ENCODE measurements at places on chromosomes 3 and 15.

- DNase-seq: no peak
Observed at GRCh38 chr3:98026425-98027084, 8.6 kb downstream of the GABRR3 start.

DNA sequence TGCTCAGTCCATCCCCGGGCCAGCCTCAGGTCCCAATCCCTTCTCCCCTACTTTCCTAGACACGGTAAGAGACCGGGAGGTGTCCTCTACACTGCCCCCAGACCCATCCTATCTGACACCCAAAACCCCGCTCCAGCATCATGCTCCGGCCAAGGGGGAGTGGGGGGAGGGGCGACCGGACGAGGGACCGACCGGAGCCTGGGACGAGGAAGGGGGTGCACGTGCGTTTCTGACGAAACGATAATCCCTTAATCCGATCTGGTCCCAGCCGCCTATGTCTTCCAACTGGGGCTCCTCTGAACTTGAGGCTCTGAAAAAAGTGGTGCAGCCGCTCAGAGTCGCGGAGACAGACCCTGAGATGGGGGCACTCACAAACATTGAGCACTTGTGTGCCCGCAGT lies 494 bp downstream of the CPLX3 start:
- no peak for DNase-seq

- DNase-seq: no peak
Observed at GRCh38 chr3:161349529-161350312, 21.6 kb downstream of the SPTSSB start.

DNA sequence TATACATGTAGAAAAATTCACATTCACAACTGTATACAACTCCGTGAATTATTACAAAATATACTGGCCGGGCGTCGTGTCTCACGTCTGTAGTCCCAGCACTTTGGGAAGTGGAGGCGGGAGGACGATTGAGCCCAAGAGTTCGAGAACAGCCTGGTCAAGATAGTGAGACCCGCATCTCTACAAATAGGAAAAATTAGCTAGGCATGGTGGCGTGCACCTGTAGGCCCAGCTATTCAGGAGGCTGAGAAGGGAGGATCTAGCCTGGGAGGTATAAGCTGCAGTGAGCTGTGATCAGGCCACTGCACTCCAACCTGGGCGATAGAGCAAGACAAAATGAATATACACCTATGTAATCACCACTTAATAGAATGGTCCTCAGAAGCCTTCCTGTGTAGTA lies 1.3 kb downstream of the RAD51 start:
- DNase-seq: no peak

GRCh38 chr3:150300852-150301517 lies 107.1 kb upstream of the TSC22D2 start:
- no peak for DNase-seq

GRCh38 chr3:169363318-169364265 lies 299.9 kb downstream of the MECOM start:
- no peak for DNase-seq

GRCh38 chr3:72458375-72458774 lies 389.9 kb downstream of the SHQ1 start:
- no peak for DNase-seq

GRCh38 chr3:153284282-153284938 lies 122.4 kb downstream of the RAP2B start:
- DNase-seq: no peak

- DNase-seq: no peak
Observed at GRCh38 chr3:196486263-196486662, 17.3 kb downstream of the RNF168 start.

- no peak for DNase-seq
Observed at GRCh38 chr15:62933386-62933785, 109.2 kb upstream of the TPM1 start.

Measured in NCI-H2081 (cell line).